ENCODE measurements at places on chromosomes 1 and 21. TPM values are rescaled to one million over a fixed set of nuclear protein-coding genes. Genes with fewer than 3 reads are reported as not detected.

The GBP2 gene
- polyA plus RNA-seq, result 1.3 TPM

The LDLRAD2 gene
- 0.05 TPM for polyA plus RNA-seq

The ERRFI1 gene
- polyA plus RNA-seq, result 49.0 TPM

The PTPRC gene
- polyA plus RNA-seq, result not detected

The S100A12 gene
- polyA plus RNA-seq, result not detected

The KCNA3 gene
- polyA plus RNA-seq, result not detected

The BNIPL gene
- 0.51 TPM for polyA plus RNA-seq

The CR1 gene
- not detected for polyA plus RNA-seq

The TNFSF18 gene
- polyA plus RNA-seq, result not detected

The CFAP141 gene
- not detected for polyA plus RNA-seq

All from A549 (cell line).